Glutamatergic neuron (in vitro differentiated cells): ENCODE measurements at places on chromosomes 7 and 10. TPM values are rescaled to one million over a fixed set of nuclear protein-coding genes. Genes with fewer than 3 reads are reported as not detected.

Gene ACTL6B
- 95.2 TPM for total RNA-seq

DNA sequence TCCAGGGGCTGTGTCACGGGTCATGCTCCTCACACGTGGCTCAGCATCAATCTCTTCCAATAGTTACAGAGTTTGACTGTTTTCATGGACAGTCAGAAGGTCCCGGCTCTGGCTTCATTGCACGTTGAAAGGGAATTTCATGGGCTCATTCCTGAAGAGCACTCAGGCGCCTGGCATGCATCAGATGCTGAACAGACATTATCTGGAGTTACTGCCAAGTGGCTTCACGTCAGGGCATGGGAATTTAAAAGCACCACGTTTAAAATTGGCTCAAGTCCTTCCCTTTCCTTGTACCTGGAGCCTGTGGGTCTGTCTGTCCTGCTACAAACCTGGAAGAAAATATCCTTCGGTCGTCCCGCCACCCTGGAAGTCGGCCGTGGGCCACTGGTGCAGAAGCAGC lies 50.4 kb downstream of the CFAP46 start:
- H3K27me3 ChIP-seq, result peaks cover 14% of the 10 kb centered on the region
- H3K36me3 ChIP-seq, result no peaks in the 10 kb centered on the region
- no peak overlapping the region for H3K27ac ChIP-seq

Gene ELN
- 3.7 TPM for total RNA-seq

GRCh38 chr10:117175215-117175900 lies 21.9 kb upstream of the KCNK18 start:
- H3K4me3 ChIP-seq, result peak overlapping the region; percentile 91
- peak overlapping the region; percentile 12 for H3K27ac ChIP-seq
- DNase-seq, result peak; percentile 40
- H3K36me3 ChIP-seq, result no peaks in the 10 kb centered on the region
- H3K4me1 ChIP-seq, result peaks cover 12% of the 10 kb centered on the region
- H3K27me3 ChIP-seq, result peaks cover 9% of the 10 kb centered on the region

DNA sequence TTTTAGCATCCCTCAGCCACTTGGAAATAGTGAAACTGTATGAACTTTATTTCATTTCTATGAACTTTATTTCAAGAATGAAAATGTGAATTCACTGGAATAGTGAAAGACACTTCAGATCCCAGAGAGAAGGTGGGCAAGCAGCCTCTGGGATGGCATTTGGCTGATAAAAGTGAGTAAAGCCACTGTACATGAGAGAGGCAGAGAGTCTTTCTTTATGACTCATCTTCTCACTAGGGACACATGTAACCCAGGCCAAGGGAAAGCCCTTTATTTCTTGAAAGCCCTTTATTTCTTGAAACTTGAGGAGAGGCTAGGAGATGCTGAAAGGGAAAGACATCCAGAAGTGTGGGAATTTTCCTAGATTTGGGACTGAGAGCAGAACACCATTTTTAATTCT lies 148.9 kb upstream of the SMIM30 start:
- no peak overlapping the region for H3K4me3 ChIP-seq
- no peaks in the 10 kb centered on the region for H3K4me1 ChIP-seq
- no peak overlapping the region for H3K27ac ChIP-seq
